SK-N-SH treated with all-trans-retinoic acid at 6 μM for 48 hours (cell line): ENCODE measurements at places on chromosomes 12 and 14.

GRCh38 chr14:77023001-77023996, 5.2 kb downstream of the IRF2BPL start:
- peak; percentile 33 for ATAC-seq

DNA sequence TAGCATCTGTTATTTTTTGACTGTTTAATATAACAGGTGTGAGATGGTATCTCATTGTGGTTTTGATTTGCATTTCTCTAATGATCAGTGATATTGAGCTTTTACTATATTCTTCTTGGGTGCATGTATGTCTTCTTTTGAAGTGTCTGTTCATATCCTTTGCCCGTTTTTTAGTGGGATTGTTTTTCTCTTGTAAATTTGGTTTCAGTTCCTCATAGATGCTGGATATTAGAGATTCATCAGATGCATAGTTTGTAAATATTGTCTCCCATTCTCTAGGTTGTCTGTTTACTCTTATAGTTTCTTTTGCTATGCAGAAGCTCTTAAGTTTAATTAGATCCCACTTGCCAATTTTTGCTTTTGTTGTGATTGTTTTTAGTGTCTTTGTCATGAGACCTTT, 48.9 kb upstream of the NEDD1 start:
- no peak for ATAC-seq

DNA sequence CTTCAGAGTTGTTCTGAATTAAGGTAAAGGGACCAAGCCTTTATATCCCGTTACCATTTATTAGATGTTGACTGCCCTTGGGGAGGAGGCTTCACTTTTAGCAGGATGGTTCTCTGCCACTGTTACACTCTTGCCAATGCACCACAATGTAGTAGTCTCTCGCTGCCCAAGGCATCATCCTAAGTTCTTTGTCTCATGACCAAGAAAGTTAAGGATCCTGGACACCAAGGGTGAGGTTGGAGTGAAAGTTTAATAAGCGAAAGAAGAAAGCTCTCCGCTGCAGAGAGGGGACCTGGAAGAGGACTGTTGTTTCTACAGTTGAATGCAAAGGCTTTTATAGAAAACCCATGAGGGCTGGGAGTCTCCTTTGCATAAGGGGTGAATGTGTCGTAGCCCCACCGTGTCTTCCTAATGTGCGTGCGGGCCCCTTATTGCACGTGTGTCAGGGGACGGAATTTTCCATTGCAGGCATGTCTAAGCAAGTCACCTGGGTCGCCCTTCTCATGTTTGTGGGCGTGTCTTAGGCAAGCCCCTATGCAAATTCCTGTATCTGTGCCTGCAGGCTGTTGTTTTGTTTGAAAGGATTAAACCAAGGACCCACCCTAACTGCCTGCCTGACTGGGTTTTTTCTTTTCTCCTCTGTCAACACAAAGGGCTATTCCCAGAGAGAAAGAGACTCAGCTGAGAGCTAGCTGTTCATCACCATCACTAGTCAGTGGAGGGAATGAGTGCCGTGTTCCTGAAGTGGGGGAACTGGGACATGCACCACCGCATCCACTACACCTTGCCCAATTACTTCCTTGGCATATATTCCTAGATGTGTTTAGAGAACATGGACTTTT, 17.6 kb upstream of the RNASE1 start:
- ATAC-seq, result no peak

GRCh38 chr12:62903151-62903550, 31.8 kb downstream of the PPM1H start:
- no peak for ATAC-seq

DNA sequence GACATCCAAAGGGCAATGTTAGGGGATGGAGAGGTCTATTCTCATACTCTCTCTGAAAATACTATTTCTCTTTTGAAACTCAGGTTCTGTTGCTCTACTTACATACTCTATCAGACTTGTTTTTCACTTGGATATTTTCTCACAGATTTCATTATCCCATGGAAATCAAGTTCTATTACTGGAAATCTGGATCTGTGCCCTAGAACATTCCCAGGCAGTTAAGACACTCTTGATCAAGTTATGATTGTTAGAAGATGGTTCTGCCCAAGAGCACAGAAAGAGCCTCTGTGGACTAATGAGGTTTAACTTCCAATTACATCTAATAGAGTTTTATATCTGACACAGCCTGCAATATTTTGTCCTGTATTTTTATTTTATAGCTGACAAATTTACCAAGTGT, 591.0 kb upstream of the ATP2B1 start:
- no peak for ATAC-seq

DNA sequence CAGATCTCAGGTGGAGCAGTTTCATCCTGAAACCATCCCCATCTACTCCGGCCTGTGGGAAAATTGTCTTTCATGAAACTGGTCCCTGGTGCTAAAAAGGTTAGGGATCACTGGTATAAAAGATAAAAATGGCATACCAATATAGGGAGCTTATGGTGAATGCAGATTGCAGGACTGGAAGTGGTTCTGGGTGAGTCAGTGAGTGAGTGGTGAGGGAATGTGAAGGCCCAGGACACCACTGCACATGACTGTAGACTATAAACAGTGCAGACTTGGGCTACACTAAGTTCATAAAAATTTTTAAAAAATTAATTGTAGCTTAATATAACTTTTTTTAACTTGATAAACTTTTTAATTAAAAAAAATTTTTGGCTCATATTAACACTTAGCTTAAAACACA, 67.0 kb upstream of the RD3L start:
- no peak for ATAC-seq

- peak; percentile 50; the same call in 2 of the 3 replicates for ATAC-seq
These were observed 6.0 kb downstream of the SPTB start for GRCh38 chr14:64873506-64874219.

DNA sequence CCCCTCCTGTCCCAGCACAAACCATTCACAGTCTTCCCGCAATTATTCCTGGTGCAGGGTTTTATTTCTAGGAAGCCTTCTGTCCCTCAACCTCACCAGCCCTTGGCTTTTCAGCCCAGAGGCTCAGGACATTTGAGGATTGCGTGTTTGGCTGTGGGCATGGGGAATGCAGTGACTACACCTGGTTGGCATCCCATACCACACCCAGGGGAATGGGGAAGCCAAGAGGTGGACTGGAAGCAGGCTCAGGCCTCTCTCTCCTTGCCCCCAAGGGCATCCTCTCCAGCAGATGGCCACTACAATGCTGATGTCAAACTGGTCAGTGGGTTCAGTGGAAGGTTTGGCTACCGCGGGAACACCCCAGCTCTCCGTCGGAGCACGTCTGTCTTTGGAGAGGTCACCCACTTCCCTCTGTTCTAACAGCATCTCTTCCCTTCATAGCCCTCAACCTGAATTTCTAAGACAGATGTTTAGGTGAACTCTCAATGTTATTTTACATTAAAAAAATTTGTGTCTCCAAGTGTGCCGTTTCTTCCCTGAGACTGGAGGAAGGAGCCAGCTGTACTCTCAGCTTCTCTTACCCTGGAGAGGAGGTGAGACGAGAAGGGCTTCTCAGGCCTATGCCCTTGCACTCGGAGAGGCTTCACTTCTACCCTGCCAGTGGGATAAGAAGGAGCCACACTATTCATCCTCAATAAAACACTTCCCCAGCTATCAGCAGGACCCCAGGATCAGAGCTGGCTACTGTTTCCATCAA, 35.5 kb downstream of the DCAF4 start:
- ATAC-seq, result no peak; the same call in none of the 3 replicates

DNA sequence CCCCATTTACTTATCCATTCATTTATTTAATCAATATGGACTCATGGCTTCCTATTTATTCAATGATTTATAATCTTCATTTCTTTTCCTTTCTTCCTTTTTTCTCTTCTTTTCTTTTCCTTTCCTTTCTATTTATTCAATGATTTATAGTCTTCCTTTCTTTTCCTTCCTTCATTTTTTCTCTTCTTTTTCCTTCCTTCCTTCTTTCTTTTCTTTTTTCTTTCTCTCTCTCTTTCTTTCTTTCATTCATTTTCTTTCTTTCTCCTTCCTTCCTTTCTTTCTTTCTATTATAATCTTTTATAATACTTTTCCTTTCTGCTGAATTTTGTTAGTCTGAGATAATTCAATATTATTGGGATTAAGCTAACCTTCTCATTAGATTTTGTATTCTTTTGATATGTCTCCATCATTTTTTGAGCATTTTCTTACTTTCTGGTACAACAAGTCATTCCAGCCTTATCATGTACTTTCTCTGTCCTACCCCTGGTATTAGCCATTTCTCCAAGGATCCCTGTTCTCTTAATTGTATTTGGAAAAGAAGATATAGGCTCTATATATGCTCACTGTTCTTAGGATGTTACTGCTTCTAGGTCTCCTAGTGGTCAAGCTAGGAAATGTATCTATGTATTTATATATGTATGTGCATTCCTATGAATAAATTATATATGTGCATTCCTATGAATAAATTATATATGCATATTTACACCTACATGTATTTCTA, 12.1 kb downstream of the LACRT start:
- peak; percentile 56; the same call in 1 of the 3 replicates for ATAC-seq

DNA sequence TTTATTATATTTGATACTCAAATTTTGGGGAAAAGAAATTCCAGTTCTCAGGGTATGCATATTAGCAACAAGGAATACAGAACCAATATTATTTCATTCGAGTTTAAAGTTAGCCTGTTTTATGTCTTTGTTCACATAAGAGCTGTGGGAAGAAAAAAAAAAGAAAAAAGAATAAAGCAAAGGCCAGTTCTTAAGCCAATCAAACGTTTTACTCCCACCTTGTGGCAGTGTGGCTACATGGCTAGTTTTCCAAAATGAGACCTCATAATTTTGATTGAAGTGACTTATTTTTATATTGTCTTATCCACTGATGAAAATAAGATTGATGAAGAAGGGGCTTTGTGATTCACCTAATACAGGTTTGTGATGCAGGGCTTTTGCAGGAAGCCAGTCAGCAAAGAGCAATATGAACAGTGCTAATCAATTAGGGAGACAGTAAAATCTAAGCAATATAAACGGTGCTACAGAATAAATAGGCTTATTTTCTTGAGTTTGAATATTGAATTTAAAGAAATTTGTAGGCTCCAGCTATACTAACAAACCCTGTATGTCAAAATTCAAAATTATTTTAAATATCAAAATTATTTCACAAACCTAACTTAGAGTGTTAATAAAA, 624.1 kb upstream of the FOXG1 start:
- no peak; the same call in 2 of the 3 replicates for ATAC-seq

DNA sequence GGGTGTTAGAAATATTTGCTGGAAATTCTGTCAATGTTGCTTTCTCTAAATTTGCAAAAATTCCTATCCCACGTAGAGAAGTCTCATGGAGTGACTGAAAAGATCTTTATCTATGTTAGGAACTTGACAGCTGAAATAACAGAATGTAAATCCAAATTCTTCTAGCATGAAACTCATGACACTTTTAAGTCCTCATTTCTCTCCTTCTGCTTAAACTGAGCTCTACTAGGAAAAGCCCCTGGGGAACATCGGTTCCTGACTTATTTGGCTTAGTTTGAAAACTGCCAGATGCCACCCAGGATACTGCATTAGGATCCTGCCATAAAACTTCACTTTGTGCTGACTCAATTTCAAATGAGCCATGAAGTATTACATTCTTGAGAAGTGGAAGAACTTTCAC, 426.0 kb downstream of the GALC start:
- no peak for ATAC-seq

- ATAC-seq, result no peak
These were observed 122.1 kb downstream of the PLEKHA5 start for GRCh38 chr12:19251481-19252132.

DNA sequence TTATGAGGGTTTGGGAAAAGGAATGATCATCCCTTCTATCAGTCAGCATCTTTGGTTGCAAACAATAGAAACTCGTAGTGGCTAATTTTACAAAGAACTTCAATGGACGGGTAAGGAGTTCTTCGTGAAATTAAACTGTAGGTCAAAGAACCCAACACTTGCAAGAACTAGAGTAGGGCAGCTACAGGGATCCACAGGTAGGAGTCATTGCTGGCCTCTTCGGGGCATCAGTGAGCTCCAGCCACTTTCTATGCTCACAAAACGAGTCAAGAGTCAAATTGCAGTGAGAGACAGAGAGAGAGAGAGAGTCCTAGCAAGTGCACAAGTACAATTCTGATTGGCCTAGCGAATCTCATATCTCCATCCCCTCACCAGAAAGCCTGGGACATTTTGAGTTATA, 29.9 kb upstream of the OTX2 start:
- ATAC-seq, result no peak

DNA sequence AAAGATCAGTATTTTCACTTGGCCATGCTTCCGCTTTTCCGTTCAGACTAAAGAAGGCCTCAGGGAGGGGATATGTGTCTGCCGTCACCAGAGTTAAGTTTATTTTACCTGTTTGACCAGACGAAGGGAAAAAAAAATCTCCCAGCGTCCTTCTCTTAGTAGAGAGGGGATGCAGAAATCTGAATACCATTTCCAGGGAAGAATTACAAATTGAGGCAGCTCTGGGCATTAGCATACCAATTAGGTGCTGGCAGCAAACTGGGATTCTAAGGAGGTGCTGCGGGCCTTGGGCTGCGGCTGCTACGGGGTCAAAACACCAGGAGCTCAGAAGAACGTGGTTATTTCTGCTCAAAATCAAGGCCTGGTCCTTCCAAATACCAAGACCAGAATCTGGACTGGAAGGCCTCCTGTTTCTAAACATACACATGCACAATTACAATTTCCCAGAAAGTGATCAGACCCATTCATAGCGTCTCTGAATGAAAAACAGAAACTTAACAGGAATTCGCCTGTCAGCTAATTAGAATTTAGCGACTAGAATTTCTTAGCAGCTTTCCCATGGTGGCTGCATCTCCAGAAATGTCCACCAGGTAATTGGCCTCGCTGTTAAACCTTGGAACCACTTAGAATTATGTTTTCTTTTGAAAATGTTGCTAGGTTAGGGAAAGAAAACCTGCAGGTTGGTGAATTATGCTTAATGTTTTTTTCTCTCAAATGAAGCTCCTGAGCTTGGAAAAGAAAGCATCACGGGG, 617.0 kb downstream of the VRK1 start:
- no peak for ATAC-seq

DNA sequence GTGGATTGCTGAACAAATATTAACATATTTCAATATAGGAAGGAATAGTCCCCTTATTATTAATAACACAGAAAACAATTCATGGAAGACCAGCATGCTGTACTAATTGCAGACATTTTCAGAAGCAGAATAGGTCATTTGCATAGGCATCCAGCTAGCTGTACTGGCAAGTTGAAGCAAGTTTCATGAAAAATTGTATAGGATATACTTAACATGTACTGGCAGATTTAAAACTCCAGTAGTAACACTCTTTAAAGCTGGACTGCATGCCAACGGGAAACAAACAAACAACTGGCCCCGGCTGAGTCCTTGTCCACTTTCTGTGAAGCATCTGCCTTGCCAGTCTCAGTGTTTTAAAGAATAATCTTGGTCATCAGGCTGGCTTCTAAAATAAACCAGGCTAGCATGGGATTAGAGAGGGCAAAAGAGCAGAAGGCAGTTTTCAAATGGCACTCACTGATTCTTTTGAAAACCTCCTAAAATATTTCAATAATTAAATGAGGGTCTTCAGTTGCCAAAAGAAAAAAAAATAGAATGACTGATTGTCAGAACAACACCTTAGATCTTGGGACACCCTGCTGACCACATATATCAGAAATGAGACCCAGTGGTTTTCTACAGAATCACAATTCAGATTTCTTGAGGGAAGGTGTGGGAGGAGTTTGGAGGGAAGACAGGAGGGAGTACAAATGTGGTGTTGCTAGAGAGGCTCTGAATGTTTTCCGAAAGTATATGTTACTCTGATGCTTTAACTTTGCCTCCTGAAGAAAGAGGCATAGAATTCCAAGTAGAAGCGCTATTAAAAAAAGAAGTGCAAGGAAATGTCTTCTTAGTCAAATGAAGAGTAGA, 122.5 kb upstream of the KRAS start:
- no peak for ATAC-seq

- ATAC-seq, result no peak
These were observed 196.4 kb downstream of the CRADD start for GRCh38 chr12:93873561-93873960.

GRCh38 chr14:104895786-104896661, 28.7 kb upstream of the PLD4 start:
- ATAC-seq, result no peak; the same call in 2 of the 3 replicates
